ENCODE measurements at places on chromosomes 12 and 14. TPM values are rescaled to one million over a fixed set of nuclear protein-coding genes. Genes with fewer than 3 reads are reported as not detected.

TGM1 gene
- total RNA-seq, result 11.4 TPM

KRT79 gene
- not detected for total RNA-seq

KRT71 gene
- total RNA-seq, result not detected

RTL1 gene
- not detected for total RNA-seq

C1QL4 gene
- not detected for total RNA-seq

CPSF2 gene
- 42.6 TPM for total RNA-seq

CAPRIN2 gene
- total RNA-seq, result 57.8 TPM

GRCh38 chr12:22206111-22206728, 128.3 kb downstream of the ST8SIA1 start:
- DNase-seq, result no peak
- no peak overlapping the region for H3K4me3 ChIP-seq
- no peaks in the 10 kb centered on the region for H3K4me1 ChIP-seq
- H3K27me3 ChIP-seq, result peaks cover 5% of the 10 kb centered on the region
- no peak overlapping the region for H3K27ac ChIP-seq

- H3K36me3 ChIP-seq, result no peaks in the 10 kb centered on the region
- no peak overlapping the region for H3K4me3 ChIP-seq
- no peak for DNase-seq
- H3K27ac ChIP-seq, result no peak overlapping the region
- H3K27me3 ChIP-seq, result no peaks in the 10 kb centered on the region
Observed at GRCh38 chr14:54501480-54501879, 8.2 kb upstream of the CGRRF1 start.

DNA sequence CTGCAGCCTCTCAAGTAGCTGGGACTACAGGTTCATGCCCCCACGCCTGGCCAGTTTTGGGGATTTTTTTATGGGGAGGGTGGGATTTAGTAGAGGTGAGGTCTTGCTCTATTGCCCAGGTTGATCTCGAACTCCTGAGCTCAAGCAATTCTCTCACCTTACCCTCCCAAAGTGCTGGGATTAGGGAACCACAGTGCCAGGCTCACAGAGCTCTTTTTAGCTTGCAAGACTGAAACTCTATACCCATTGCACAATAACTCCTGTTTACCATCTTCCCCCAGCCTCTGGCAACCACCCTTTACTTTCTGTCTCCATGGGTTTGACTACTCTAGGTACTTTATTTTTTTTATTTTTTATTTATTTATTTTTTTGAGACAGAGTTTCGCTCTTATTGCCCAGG, 25.7 kb upstream of the CDK17 start:
- H3K4me1 ChIP-seq, result peaks cover 5% of the 10 kb centered on the region
- H3K27ac ChIP-seq, result no peak overlapping the region

DNA sequence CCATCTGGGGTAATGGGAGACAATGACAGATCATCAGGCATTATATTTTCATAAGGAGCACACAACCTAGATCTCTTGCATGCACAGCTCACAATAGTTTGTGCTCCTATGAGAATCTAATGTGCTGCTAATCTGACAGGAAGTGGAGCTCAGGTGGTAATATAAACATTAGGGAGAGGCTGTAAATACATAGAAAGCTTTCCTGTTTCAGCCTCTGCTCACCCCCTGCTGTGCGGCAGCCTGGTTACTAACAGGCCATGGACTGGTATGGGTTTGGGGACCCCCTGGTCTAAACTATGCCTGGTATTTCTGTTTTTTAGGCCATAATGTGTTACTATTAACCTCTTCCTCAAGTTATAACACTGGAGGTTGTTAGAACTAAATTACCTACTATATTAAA, 1373.7 kb downstream of the LRFN5 start:
- no peak for DNase-seq
- H3K27ac ChIP-seq, result no peak overlapping the region
- no peak overlapping the region for H3K4me3 ChIP-seq
- H3K36me3 ChIP-seq, result no peaks in the 10 kb centered on the region
- no peaks in the 10 kb centered on the region for H3K27me3 ChIP-seq
- H3K4me1 ChIP-seq, result no peaks in the 10 kb centered on the region

GRCh38 chr12:47038270-47038748, 41.1 kb upstream of the PCED1B start:
- H3K36me3 ChIP-seq, result no peaks in the 10 kb centered on the region
- no peak overlapping the region for H3K27ac ChIP-seq
- no peaks in the 10 kb centered on the region for H3K4me1 ChIP-seq
- H3K4me3 ChIP-seq, result no peak overlapping the region
- no peak for DNase-seq

GRCh38 chr12:130655010-130655409, 61.1 kb downstream of the RIMBP2 start:
- H3K27ac ChIP-seq, result no peak overlapping the region
- H3K4me1 ChIP-seq, result no peaks in the 10 kb centered on the region
- DNase-seq, result no peak
- H3K27me3 ChIP-seq, result no peaks in the 10 kb centered on the region
- H3K4me3 ChIP-seq, result no peak overlapping the region

DNA sequence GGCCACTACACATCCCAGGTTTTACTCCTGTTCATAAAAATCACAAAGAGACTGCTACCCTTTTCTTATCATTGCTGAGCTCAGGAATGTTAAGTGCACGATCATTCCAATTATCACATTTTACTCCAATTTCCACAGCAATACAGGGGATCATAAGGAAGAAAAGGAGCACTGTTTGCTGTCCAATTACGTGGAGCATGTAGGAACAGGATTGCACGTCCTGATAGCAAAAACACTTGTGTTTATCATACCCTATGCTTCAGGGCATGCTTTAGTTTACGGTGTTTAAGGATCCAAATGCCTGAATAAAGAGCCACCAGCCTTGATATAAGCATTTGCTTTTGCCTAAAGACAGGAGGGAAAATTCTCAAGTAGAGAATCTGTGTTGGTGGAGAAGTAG, 155.4 kb upstream of the EGLN3 start:
- no peaks in the 10 kb centered on the region for H3K27me3 ChIP-seq
- no peaks in the 10 kb centered on the region for H3K36me3 ChIP-seq
- H3K4me1 ChIP-seq, result no peaks in the 10 kb centered on the region
- no peak overlapping the region for H3K27ac ChIP-seq
- no peak overlapping the region for H3K4me3 ChIP-seq

GRCh38 chr12:29711381-29711780, 72.4 kb downstream of the TMTC1 start:
- no peak for DNase-seq
- no peaks in the 10 kb centered on the region for H3K27me3 ChIP-seq
- H3K36me3 ChIP-seq, result no peaks in the 10 kb centered on the region
- no peak overlapping the region for H3K4me3 ChIP-seq
- no peaks in the 10 kb centered on the region for H3K4me1 ChIP-seq
- H3K27ac ChIP-seq, result no peak overlapping the region

- no peaks in the 10 kb centered on the region for H3K27me3 ChIP-seq
- H3K27ac ChIP-seq, result no peak overlapping the region
- DNase-seq, result no peak
- no peak overlapping the region for H3K4me3 ChIP-seq
- no peaks in the 10 kb centered on the region for H3K36me3 ChIP-seq
- no peaks in the 10 kb centered on the region for H3K4me1 ChIP-seq
Observed at GRCh38 chr14:65840118-65840751, 427.7 kb downstream of the FUT8 start.

DNA sequence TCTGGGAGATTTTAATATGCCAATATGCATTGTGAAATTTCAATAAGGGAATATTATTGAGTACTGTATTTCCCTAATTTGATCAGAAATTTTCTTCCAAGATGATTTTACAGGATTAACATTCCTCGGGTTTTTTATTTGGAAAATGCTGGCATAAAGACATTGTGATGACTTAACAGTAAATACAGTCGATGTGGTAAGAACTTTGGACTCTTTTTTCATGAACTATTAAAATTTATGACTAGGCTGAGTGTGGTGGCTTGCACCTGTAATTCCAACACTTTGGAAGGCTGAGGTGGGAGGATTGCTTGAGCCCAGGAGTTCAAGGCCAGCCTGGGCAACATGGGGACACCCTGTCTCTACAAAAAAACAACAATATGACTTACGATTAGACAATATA, 197.1 kb upstream of the RASSF8 start:
- no peaks in the 10 kb centered on the region for H3K4me1 ChIP-seq
- peaks cover 4% of the 10 kb centered on the region for H3K27me3 ChIP-seq
- H3K36me3 ChIP-seq, result no peaks in the 10 kb centered on the region
- DNase-seq, result no peak
- no peak overlapping the region for H3K4me3 ChIP-seq
- H3K27ac ChIP-seq, result no peak overlapping the region

DNA sequence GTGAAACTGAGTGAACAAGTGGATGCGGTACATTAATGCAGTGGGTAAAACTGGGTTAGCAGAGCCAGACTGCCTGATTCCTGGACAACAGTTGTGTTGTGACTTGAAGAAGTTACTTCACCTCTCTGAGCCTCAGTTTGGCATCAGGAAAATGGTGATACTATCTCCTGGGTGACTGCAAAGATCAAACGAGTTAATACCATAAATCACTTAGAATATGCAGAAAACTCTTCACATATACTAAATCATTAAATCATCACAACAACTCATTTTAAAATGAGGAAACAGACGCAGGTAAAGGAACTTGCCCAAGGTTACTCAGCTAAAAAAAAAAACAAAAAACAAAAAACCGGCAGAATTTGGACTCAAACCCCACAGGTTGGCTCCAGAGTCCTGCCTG, 811 bp downstream of the MTERF2 start:
- H3K36me3 ChIP-seq, result no peaks in the 10 kb centered on the region
- no peak overlapping the region for H3K27ac ChIP-seq
- peak overlapping the region; percentile 91 for H3K4me3 ChIP-seq
- DNase-seq, result no peak

- H3K27ac ChIP-seq, result no peak overlapping the region
- H3K4me3 ChIP-seq, result no peak overlapping the region
- peak; percentile 28 for DNase-seq
- no peaks in the 10 kb centered on the region for H3K36me3 ChIP-seq
Observed at GRCh38 chr12:132907216-132907615, 19.8 kb upstream of the CHFR start.

DNA sequence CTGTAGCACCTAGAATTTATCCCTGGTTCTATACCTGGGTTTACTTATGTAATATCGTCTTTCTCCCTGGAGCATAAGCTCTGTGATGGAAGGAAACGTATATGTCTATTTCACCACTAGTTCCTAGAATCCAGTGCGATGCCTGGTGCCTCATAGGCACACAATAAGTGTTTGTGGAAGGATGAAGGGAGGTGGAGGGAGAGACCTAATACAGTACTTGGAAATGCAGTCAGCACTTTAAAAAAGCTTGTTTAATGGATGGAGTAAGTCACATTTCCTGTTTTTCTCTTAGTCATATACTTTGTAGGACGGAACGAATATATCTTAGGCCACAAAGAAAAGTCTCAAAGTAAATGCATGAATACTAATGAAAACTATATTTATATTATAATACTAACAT, 186.5 kb upstream of the HMGA2 start:
- no peak for DNase-seq
- H3K36me3 ChIP-seq, result no peaks in the 10 kb centered on the region
- H3K4me3 ChIP-seq, result no peak overlapping the region
- no peaks in the 10 kb centered on the region for H3K4me1 ChIP-seq
- H3K27me3 ChIP-seq, result no peaks in the 10 kb centered on the region

- no peaks in the 10 kb centered on the region for H3K36me3 ChIP-seq
- H3K27me3 ChIP-seq, result no peaks in the 10 kb centered on the region
- no peak for DNase-seq
- no peak overlapping the region for H3K4me3 ChIP-seq
- no peak overlapping the region for H3K27ac ChIP-seq
Observed at GRCh38 chr12:103102225-103102744, 144.8 kb downstream of the ASCL1 start.

DNA sequence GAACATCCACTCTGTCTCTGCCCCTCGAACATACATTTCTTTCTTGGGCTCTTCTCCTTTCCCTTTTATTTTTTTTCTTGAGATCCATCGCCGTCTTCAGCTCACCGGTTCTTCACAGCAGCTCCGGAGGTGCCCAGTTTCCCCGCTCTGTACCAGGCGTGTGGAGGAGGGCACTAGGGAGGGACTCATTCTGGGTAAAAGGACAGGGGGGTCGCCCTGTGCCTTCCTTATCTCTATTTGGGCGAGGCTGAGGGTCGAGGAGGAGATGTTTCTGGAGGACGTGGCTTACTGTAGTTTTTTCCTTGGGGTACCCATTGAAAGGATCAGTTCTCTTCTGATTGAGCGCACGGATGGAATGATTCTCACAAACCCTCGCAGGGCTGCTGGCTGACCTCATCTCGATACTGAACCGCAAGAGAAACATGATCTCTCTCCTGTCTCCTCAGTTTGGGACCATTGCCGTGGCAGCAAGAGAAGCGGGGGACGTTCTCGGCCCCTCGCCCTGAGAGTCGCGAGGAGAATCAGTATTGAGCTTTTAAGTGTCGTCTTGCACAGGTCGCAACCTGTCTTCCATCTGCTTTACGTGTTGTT, 386 bp downstream of the LIN52 start:
- peaks cover 23% of the 10 kb centered on the region for H3K4me1 ChIP-seq
- no peak for DNase-seq
- peak overlapping the region; percentile 76 for H3K4me3 ChIP-seq
- no peaks in the 10 kb centered on the region for H3K27me3 ChIP-seq
- H3K27ac ChIP-seq, result peak overlapping the region; percentile 34

GRCh38 chr12:112349431-112349830, 32.8 kb downstream of the HECTD4 start:
- peaks cover 74% of the 10 kb centered on the region for H3K4me1 ChIP-seq
- H3K36me3 ChIP-seq, result no peaks in the 10 kb centered on the region
- H3K27me3 ChIP-seq, result no peaks in the 10 kb centered on the region

GRCh38 chr12:111180426-111181142, 188.3 kb downstream of the PHETA1 start:
- no peak overlapping the region for H3K4me3 ChIP-seq
- no peak for DNase-seq
- H3K27ac ChIP-seq, result no peak overlapping the region
- peaks cover 11% of the 10 kb centered on the region for H3K27me3 ChIP-seq

- no peaks in the 10 kb centered on the region for H3K36me3 ChIP-seq
- no peaks in the 10 kb centered on the region for H3K27me3 ChIP-seq
- DNase-seq, result no peak
- H3K27ac ChIP-seq, result no peak overlapping the region
- H3K4me3 ChIP-seq, result no peak overlapping the region
Observed at GRCh38 chr12:106114447-106115068, 24.2 kb downstream of the NUAK1 start.

DNA sequence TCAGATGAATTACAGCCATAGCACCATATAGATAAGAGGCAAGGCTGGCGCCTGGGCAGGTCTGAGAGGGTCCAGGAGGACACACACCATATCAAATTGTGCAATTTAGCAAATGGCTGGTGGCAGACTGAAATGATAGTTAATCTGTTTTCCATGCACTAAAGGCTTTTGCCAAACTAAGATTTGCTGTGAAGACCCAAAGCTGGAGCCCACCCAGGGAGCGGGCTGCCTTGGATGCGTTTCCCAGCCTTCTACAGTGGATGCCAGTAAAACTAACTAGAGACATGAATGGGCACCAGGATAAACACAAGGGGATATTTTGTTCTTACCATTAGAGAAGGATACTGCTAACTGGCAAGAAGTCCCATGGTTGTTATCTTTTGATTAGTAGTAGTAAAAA, 475.1 kb downstream of the DPF3 start:
- H3K4me3 ChIP-seq, result no peak overlapping the region
- no peak overlapping the region for H3K27ac ChIP-seq
- peaks cover 3% of the 10 kb centered on the region for H3K27me3 ChIP-seq
- no peaks in the 10 kb centered on the region for H3K36me3 ChIP-seq

Measured in B cell (primary cell).